Effector memory CD4-positive, alpha-beta T cell (primary cell): ENCODE measurements at places on chromosomes 1 and 21.
A peak's percentile ranks its signal among the peaks of the same experiment; 100 is the strongest.

DNA sequence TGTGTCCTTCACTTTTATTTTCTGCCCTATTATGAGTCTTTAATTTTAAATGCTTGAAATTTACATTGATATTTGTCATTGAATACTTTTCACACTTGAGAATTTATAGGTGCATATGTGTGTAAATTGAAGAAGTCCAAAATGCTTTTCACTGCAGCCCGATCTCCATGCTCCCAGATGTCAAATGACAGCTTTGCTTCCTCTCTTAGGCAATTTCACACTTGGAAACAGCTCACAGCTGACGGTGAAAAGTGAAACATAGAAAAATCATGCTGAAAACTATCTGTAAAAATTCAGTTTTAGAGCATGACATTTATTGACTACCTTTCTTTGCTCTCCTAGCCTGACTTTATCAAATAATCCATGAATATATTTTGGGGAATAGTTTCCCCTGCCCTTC, 196.0 kb downstream of the RPS6KC1 start:
- no peak for DNase-seq

- no peak for DNase-seq
Observed at GRCh38 chr1:26627954-26628353, 67.9 kb upstream of the ARID1A start.

DNA sequence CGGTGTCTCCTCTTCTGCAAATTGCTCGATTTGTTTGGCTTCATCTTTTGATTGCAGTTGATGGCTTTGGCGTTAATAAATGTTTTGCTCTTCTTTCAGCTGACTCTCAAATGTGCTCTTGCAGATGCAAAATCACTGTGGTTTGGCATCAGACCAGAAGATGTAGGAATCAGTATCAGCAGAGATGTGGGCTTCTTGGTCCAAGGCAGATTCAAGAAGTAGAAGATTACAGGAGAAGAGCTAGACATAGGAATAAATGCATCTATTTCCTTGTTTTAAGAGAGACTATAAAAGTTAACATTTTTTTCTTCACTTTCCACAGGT, 59.8 kb upstream of the BACH1 start:
- DNase-seq: no peak

DNA sequence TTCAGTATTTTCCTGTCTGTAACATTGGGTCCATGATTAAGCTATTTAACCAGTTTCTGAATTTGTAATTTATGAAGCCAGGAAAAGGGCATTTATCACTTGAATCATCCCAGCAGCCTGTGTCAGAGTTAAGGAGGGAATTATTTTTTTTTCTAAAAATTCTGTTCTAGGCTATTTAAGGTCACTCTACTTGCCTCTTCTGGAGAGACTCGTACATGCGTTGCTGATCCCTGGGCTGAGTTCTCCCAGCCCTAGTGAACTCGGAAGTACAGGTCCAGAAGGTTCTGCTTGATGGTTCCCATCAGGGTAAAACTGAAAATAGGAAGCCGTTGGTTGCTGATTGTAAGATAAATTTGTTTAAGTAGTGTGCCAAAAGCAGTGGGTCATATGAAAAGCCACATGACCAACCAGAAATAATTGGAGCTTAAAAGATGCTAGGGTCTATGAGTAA, 90.7 kb downstream of the GPR88 start:
- no peak for DNase-seq

DNA sequence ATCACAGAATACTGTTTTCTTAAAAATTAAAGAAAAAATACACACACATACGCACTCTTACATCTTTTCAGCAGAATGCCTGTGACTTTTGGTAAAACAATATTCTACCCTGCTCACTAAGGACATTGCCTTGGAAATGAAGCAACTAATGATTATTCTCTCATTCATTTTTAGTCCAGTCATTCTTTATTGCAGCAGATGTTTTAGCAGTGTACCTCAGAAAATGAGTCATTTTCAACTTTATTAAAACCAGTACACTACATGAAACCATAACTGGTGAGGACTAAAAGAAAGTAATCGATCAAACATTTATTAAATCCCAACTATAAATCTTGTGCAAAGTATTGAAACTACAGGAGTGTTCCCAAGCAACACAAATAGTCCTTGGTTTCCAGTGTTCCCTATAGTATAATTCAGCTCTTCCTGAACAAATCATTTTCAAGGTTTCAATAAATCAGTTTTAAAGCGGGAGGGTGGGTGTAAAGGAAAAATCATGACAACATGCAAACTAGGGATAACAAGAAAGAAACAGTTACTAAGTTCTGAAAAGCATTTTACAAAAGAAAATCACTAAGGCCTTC, 114.2 kb downstream of the ADGRL4 start:
- no peak for DNase-seq

DNA sequence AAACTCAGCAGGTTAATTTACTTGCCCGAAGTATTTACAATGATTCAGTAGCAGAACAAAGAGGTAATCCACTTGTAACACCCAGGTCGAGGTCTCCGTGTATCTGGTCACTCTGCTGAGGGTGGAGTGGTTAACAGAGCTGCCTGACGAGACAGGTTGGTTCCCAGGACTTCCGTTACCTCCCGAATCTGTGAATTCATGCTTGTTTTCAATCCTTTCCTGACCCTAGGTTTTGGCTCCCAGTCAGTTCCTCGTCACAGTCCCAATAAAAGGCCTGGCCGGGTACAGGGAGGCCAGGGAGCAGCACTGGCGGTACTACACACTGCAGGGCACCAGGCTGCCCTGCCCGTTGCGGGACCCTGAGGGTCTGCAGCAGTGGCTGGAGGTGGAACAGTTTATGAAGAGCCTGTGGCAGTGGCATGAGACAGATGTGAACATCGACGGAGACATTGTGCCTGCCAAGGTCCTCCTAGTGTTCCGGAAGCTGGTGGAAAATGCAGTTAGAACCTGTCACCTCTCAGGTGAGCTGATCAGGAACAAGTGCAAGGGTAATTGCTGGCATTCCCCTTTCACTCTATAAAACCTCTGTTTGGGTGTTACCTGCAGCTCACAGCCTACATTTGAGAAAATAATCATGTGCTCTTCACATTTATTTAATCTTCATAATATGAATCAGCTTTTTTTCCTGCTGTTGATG, 12.8 kb downstream of the MAB21L3 start:
- DNase-seq: no peak

DNA sequence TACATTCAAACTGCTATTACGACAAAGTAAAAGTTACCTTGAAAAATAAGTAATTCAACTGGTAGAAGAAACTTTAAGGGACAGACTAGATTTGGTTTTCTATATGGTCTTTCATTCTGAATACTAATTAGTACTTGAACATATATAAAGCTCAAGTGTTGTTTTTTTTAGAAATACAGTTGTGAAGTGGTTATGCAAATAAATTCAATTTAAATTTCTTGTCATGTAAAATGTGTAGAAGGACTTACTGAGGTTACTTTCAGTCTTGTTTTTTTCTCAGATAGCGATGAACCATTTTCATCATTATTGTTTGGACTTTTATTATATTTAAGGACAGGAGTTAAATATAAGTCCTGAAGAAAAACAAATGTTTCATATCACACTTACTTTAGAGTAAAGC, 24.4 kb downstream of the HS2ST1 start:
- DNase-seq: no peak

GRCh38 chr1:68217060-68217554, 15.2 kb downstream of the WLS start:
- DNase-seq: no peak

DNA sequence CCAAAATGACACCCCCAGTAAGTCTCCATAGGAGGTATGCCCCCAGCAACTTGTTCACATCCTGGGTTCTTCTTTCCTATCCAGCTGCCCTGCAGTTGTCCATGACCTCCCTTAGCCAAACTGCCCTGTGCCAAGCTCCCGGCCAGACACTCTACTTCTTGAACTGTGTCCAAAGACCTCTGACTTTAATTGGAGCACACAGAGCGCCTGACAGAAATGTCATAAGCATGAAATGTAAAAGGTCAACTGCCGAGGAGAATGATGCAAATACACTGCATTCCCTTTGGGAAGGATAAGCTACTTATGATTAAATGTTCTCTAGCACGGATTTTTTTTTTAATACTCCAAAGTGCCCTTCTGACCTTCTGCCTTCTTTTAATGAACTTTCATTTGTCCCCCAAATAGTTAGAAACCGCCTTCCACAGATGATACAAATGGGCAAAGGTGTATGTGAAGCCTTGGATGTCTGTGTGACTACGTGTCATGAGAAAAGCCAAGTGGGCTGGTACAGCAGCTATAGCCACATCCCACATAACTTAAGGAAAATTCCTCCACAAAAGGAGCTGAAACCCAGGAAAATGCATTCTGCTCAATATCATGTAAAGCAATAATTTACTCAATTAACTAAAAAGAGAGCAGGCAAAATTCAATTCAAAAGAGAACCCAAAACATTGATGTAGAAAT, 26.8 kb downstream of the PALMD start:
- DNase-seq: no peak

GRCh38 chr1:231374394-231374793, 36.3 kb downstream of the SPRTN start:
- DNase-seq: no peak

- DNase-seq: peak; percentile 81
Observed at GRCh38 chr1:1891349-1892078, 627 bp upstream of the GNB1 start.

DNA sequence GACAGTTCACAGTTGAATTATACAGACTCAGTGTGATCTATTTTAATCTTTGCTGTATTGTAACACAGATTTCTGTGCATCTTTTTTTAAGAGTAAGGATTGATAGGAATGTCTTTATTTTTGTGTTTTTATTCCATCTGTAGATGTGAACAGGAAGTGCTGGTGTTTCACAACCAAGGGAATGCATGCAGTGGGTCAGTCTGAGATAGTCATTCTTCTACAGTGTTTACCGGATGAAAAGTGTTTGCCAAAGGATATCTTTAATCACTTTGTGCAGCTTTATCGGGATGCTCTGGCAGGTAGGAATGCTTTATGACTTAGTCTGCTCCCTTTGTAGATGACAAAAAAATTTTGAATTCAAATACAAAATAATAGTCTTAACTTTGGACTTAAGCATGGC, 84.5 kb downstream of the CC2D1B start:
- no peak for DNase-seq

GRCh38 chr1:39623053-39623452, 16.4 kb downstream of the HEYL start:
- DNase-seq: no peak

DNA sequence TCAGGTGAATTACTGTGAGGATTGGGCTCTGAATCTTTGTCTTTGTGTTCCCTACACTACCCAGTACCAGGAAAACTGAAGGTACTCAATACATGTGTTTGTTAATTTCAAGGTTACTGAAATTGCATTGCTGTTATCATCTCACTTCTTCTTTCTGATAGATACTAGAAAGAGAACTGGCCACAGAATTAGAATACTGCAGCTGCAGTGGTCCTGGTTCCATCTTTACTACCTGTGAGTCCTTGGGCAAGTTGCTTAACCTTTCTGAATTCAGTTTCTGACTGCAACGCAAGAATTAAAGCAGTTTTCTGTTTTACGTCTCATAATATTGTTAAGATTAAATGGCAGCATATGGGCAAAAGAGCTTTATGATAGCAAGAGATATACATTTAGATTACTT, 263.5 kb downstream of the LMO4 start:
- no peak for DNase-seq

- no peak for DNase-seq
Observed at GRCh38 chr21:42629933-42630589, 23.4 kb upstream of the PDE9A start.

GRCh38 chr1:20090641-20091040, 20.6 kb downstream of the PLA2G5 start:
- no peak for DNase-seq

GRCh38 chr1:35646043-35646442, 4.7 kb upstream of the PSMB2 start:
- no peak for DNase-seq
